ENCODE measurements at places on chromosomes 3 and 15. TPM values are rescaled to one million over a fixed set of nuclear protein-coding genes. Genes with fewer than 3 reads are reported as not detected.

- no peaks in the 10 kb centered on the region for H3K4me1 ChIP-seq
- no peaks in the 10 kb centered on the region for H3K36me3 ChIP-seq
- no peak overlapping the region for H3K4me3 ChIP-seq
- no peak overlapping the region for H3K27ac ChIP-seq
- no peaks in the 10 kb centered on the region for H3K27me3 ChIP-seq
These were observed 134.4 kb downstream of the MYLK start for GRCh38 chr3:123749711-123750110.

DNA sequence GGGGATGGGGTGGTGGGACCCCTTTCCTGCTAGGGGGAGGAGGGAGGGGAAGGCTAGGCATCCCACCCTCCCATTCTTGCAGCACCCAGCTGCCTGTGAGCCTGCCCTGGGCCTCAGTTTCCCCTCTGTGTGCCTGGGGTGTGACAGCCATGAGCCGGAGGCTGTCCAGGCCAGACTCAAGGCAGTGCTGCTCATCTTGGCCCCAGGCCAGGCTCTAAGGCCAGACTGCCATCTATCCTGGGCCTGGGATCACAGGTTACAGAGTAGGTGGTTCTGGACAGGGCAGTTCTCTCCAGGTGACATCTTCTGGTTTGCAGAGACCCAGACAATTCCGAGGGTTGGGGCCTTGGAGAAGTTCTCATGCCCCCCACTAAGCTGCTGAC is 3.3 kb upstream of the VILL start:
- H3K27ac ChIP-seq = peak overlapping the region; percentile 91
- DNase-seq = no peak
- no peak overlapping the region for H3K4me3 ChIP-seq
- H3K36me3 ChIP-seq = no peaks in the 10 kb centered on the region
- no peaks in the 10 kb centered on the region for H3K27me3 ChIP-seq
- H3K4me1 ChIP-seq = peaks cover 53% of the 10 kb centered on the region

Gene IMPG2
- not detected for total RNA-seq

DNA sequence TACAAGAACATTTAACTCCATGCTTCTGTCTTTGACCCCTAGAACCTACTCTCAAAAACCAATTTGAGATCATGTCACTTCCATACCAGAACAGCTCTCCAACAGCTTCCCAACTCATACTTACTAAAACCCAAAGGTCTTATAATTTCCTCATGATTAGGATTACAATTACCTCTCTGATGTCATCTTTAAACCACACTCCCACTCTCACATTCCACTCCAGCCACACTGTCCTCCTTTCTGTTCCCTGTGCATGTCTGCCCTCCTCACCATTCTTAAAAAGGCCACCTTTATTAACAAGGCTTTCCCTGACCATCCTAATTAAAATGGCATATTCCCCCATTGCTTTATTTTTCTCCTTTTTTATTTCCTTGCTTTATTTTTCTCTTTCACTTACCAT is 18.9 kb downstream of the PHC3 start:
- H3K27me3 ChIP-seq = no peaks in the 10 kb centered on the region
- no peak overlapping the region for H3K27ac ChIP-seq
- no peak overlapping the region for H3K4me3 ChIP-seq
- peaks cover 21% of the 10 kb centered on the region for H3K4me1 ChIP-seq
- DNase-seq = no peak
- peaks cover 16% of the 10 kb centered on the region for H3K36me3 ChIP-seq

Gene PRSS50
- 0.14 TPM for total RNA-seq

Gene WDR49
- total RNA-seq = 0.96 TPM

DNA sequence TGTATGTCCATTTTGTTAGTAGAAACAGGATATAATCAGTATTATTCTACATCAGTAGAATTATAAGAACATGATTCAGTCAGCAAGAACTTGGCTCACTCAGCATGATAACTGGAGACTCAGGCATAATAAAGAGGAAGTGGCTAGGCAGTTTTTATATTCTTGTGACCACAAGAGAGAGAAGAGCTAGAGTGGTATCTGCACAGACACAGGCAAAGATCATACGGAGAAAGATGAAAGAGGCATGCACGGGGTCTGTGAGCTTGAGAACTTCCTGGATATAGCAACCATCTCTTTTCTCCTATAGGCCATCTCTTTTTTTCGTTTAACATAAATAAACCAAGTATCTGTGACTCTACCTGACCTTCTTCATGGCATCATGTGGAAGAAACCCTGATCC is 46.8 kb downstream of the MYO5A start:
- H3K4me3 ChIP-seq = no peak overlapping the region
- no peaks in the 10 kb centered on the region for H3K36me3 ChIP-seq
- DNase-seq = peak; percentile 23
- H3K4me1 ChIP-seq = peaks cover 3% of the 10 kb centered on the region

Gene PGBD4
- 2.2 TPM for total RNA-seq

Gene SV2B
- total RNA-seq = 10.3 TPM

GRCh38 chr3:71987089-71987735 is 202.3 kb upstream of the PROK2 start:
- H3K4me3 ChIP-seq = no peak overlapping the region
- no peaks in the 10 kb centered on the region for H3K27me3 ChIP-seq
- no peaks in the 10 kb centered on the region for H3K4me1 ChIP-seq
- no peaks in the 10 kb centered on the region for H3K36me3 ChIP-seq
- no peak overlapping the region for H3K27ac ChIP-seq
- no peak for DNase-seq

DNA sequence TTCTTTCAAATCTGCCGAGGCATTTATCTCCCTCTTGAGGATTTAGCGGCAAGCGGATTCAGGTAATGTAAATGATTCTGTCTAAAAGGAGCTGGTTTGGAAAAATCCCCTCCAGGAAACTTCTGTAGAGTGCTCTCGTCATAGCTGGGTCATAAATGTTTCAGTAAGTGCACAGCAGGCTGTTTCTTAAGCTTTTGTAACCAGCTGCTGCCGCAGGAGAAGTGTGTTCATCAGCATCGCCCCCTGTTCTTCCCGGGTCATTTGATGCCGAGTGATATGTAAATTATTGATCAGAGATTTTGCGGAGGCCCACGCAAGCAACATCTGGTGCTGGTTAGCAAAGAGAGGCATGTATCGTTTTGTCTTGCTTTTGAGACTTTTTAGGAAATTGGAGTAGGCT is 53.1 kb downstream of the DNASE1L3 start:
- no peak overlapping the region for H3K4me3 ChIP-seq
- H3K4me1 ChIP-seq = no peaks in the 10 kb centered on the region
- peak overlapping the region; percentile 41 for H3K27ac ChIP-seq
- no peaks in the 10 kb centered on the region for H3K27me3 ChIP-seq
- peaks cover 39% of the 10 kb centered on the region for H3K36me3 ChIP-seq
- no peak for DNase-seq

- H3K4me1 ChIP-seq = no peaks in the 10 kb centered on the region
- H3K27ac ChIP-seq = no peak overlapping the region
These were observed 572.3 kb downstream of the PYDC2 start for GRCh38 chr3:192033246-192033645.

GRCh38 chr3:124200407-124200806 is 208.5 kb upstream of the ROPN1 start:
- DNase-seq = no peak
- H3K4me3 ChIP-seq = no peak overlapping the region
- peaks cover 3% of the 10 kb centered on the region for H3K4me1 ChIP-seq

GRCh38 chr3:65901226-65901625 is 137.5 kb downstream of the MAGI1 start:
- H3K4me1 ChIP-seq = no peaks in the 10 kb centered on the region
- H3K27me3 ChIP-seq = no peaks in the 10 kb centered on the region
- no peak overlapping the region for H3K4me3 ChIP-seq
- DNase-seq = no peak

Gene KIF7
- total RNA-seq = 11.5 TPM

DNA sequence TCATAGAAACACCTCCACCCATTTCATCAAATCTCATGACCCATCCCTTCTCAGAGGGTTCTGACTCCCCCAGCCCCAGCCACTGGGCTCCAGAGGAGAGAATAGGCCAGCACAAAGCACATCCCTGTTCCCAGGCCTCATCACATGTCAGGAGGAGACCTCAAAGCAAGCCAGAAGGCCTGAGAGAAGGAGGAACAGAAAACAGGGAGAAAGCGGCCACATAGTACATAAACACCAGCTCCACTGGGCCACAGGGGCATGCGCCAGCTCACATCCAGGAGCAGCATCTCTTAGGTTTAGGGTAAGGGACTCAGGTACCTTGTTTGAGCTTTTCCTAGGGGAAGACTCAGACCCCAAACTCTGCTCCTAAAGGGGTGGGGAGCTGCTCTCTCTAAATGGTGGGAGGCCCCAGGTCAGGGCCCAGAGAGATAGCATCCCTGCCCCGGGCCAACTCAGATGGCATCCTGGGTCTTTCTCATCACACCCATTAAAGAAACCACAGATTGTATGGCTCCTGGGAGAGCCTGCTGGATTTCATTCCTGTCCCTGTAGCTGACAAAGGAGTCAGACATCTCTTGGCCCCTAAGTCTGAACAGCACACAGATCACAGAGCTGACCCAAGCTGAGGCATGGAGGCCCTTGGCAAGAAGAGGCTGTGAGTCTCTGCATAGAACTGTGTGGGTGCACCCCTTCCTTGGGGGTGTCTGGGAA is 2.5 kb downstream of the SHF start:
- H3K36me3 ChIP-seq = no peaks in the 10 kb centered on the region
- peaks cover 33% of the 10 kb centered on the region for H3K4me1 ChIP-seq
- no peaks in the 10 kb centered on the region for H3K27me3 ChIP-seq
- H3K27ac ChIP-seq = peak overlapping the region; percentile 63

- DNase-seq = no peak
- no peaks in the 10 kb centered on the region for H3K4me1 ChIP-seq
These were observed 123.2 kb upstream of the CGNL1 start for GRCh38 chr15:57253082-57253481.

DNA sequence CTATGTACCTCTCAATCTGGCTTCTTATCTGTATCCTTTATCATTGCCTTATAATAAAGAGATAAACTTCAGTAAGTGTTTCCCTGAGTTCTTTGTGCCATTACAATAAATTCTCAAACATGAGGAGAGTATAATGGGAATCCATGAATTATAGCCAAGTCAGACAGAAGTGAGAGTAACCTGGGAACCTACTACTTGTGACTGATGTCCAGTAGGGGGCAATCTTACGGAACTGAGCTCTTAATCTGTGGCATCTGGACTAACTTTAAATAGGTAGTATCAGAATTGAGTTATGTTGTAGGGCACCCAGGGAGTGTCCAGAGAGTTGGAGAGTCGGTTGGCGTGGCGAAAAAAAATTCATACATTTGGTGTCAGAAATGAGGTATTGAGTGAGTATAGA is 542.6 kb downstream of the ZBBX start:
- no peaks in the 10 kb centered on the region for H3K4me1 ChIP-seq
- no peak for DNase-seq
- no peaks in the 10 kb centered on the region for H3K27me3 ChIP-seq
- H3K4me3 ChIP-seq = no peak overlapping the region

GRCh38 chr15:86879250-86880229 is 799.9 kb downstream of the AGBL1 start:
- no peaks in the 10 kb centered on the region for H3K27me3 ChIP-seq
- H3K36me3 ChIP-seq = no peaks in the 10 kb centered on the region

DNA sequence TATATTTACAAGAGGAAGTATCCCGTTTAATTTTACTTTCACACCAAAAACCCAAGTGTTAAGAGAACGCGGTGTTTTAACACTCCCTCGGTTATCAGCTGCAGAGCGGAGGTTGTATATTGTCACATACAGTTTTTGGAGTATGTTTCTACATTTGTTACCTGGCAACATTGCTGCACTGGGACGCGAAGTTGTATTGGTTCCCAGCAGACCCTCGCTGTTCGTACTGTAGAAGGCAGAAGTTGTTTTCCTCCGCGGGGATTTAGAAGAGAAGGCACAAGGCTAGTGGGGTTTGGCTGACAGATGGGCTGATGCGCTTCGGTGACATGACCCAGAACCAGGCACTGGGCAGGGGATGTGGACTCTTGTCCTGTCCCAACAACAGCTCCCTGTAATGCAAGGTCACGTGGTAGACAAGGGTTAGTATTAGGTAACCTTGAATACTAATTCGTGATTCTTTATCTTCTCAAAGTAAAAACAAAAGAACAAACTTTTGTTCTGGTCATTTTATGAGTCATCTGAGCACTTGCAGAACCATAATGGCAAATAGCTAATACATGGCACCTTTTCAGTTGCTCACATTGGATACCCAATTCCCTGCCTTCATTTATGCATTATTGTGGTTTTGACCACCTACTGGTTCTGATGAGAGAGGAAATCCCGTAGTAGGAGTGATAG is 230.4 kb upstream of the BHLHE40 start:
- H3K4me3 ChIP-seq = no peak overlapping the region
- H3K27me3 ChIP-seq = no peaks in the 10 kb centered on the region
- no peak overlapping the region for H3K27ac ChIP-seq
- no peaks in the 10 kb centered on the region for H3K36me3 ChIP-seq
- no peak for DNase-seq
- peaks cover 27% of the 10 kb centered on the region for H3K4me1 ChIP-seq

GRCh38 chr3:94323596-94323995 is 260.7 kb downstream of the NSUN3 start:
- no peaks in the 10 kb centered on the region for H3K27me3 ChIP-seq
- no peaks in the 10 kb centered on the region for H3K36me3 ChIP-seq
- DNase-seq = no peak
- no peak overlapping the region for H3K4me3 ChIP-seq

GRCh38 chr3:196120291-196120951 is 38.5 kb upstream of the TFRC start:
- DNase-seq = no peak
- no peak overlapping the region for H3K4me3 ChIP-seq
- no peaks in the 10 kb centered on the region for H3K27me3 ChIP-seq

Gene LRRFIP2
- total RNA-seq = 198 TPM

- H3K4me1 ChIP-seq = no peaks in the 10 kb centered on the region
- H3K27ac ChIP-seq = no peak overlapping the region
- no peak for DNase-seq
- H3K36me3 ChIP-seq = no peaks in the 10 kb centered on the region
- H3K27me3 ChIP-seq = no peaks in the 10 kb centered on the region
- no peak overlapping the region for H3K4me3 ChIP-seq
These were observed 23.0 kb upstream of the RETNLB start for GRCh38 chr3:108780235-108780634.

Gene CADM2
- 21.3 TPM for total RNA-seq

Gene ARGFX
- not detected for total RNA-seq

Gene CFAP92
- total RNA-seq = not detected

Gene PLXNB1
- 345 TPM for total RNA-seq

Gene ANKRD34C
- total RNA-seq = not detected

- no peak overlapping the region for H3K4me3 ChIP-seq
- no peak for DNase-seq
- no peak overlapping the region for H3K27ac ChIP-seq
- H3K27me3 ChIP-seq = no peaks in the 10 kb centered on the region
- no peaks in the 10 kb centered on the region for H3K4me1 ChIP-seq
These were observed 88.0 kb downstream of the GABRG3 start for GRCh38 chr15:27058939-27059338.

DNA sequence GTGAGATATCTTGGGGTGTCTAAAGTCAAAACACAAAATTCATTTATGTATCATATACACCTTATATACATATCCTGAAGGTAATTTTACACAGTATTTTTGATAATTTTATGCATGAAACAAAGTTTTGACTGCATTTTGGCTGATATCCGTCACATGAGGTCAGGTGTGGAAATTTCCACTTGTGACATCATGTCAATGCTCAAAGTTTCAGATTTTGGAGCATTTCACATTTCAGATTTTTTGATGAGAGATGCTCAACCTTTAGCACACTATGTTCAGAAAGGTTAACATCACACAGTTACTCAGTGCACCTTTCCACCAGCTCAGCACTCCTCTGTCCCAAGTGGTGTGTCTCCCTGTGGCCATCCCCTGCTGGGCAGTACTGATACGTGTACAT is 37.7 kb upstream of the CPB1 start:
- no peak for DNase-seq
- H3K27ac ChIP-seq = no peak overlapping the region
- no peak overlapping the region for H3K4me3 ChIP-seq
- H3K4me1 ChIP-seq = no peaks in the 10 kb centered on the region
- H3K36me3 ChIP-seq = no peaks in the 10 kb centered on the region
